ENCODE measurements at places on chromosomes 2 and 18.
A peak's percentile ranks its signal among the peaks of the same experiment; 100 is the strongest.

DNA sequence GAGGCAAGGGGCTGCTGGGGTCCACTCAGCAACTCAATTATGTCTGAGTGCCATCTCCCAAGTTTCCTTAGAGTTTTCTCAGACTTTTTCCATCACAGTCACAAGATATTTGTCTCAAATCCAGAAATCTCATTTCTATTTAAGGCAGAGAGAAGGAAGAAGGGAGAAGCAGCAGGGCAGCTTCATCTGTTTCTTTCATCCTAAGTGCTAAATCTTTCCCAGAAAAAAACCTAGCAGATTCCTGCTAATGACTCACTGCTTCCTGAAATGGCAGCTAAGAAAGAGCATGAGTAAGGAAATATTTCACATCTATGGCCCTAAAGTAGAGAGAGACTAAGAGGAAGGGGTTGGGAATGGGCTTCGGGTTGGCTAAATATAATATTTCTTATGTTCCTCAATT, 88.0 kb downstream of the KYNU start:
- DNase-seq: no peak

GRCh38 chr2:67487993-67488392, 90.9 kb downstream of the ETAA1 start:
- DNase-seq: no peak

- no peak for DNase-seq
Observed at GRCh38 chr2:240663546-240664190, 19.0 kb downstream of the AQP12B start.

GRCh38 chr2:102065675-102066252, 74.0 kb downstream of the IL1R2 start:
- DNase-seq: no peak

DNA sequence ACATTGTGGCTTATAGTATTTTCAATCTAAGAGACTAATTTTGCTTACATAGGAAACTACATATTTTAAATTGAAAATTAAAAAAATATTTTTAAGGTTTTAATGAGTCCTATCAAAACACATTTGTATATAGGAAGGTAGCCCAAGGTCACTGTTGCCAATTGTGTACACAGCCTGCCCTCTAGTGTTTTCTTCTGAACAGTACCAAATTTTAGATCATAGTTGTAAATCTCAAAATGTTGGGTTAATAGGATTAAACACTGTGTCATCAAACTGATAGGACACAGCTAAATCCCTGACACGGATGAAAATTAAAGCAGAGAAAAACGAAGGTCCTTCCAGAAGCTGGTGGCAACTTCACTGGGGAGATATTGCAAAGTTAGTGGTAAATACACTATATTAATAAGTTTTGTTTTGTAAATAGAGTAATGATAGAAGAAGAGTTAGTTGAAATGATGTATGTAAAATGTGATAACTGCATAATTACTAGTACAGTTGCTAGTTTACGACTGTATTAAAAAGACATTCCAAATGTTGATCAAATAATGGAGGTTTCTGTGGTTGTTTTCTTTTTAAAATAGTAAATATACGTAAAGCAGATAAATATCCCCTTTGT, 19.7 kb downstream of the CLUL1 start:
- peak; percentile 9 for DNase-seq

DNA sequence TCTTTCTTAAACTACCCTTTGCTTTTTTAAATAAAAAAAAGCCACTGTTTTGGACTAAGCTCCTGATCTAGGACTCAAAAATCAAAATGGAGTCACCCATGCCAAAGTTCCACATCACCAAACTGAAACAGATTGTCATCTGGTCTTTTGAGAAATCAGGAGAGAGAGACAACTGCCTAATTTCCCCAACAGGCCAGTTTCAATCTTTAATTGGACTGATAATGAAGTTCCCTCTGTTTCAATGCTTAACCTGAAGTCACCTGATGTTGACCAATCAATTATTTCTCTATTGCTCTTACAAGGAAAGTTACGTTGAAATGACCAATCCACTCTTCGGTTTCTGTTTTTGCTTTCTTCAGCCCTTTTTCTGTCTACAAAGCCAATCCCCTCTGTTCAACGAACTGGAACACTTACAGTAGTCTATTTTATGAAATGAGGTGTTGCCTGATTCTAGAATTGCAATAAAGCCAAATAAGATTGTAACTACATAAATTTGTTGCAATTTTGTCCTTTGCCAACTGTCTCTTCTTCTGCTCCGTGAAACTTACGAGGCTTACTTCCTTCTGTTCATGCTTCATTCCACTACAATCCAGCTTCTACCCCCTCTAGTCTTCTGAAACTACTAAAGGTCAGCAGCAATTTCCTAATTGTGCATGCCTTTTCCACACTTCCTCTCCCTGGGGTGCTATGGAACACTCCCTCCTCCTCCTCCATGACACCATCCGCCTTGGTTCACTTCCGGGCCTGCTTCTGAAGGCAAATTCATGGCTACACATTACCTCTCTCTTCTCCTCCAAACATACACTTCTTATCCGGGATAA, 95.2 kb upstream of the CD302 start:
- no peak for DNase-seq

- no peak for DNase-seq
Observed at GRCh38 chr2:202035089-202035940, 1.7 kb downstream of the FZD7 start.

DNA sequence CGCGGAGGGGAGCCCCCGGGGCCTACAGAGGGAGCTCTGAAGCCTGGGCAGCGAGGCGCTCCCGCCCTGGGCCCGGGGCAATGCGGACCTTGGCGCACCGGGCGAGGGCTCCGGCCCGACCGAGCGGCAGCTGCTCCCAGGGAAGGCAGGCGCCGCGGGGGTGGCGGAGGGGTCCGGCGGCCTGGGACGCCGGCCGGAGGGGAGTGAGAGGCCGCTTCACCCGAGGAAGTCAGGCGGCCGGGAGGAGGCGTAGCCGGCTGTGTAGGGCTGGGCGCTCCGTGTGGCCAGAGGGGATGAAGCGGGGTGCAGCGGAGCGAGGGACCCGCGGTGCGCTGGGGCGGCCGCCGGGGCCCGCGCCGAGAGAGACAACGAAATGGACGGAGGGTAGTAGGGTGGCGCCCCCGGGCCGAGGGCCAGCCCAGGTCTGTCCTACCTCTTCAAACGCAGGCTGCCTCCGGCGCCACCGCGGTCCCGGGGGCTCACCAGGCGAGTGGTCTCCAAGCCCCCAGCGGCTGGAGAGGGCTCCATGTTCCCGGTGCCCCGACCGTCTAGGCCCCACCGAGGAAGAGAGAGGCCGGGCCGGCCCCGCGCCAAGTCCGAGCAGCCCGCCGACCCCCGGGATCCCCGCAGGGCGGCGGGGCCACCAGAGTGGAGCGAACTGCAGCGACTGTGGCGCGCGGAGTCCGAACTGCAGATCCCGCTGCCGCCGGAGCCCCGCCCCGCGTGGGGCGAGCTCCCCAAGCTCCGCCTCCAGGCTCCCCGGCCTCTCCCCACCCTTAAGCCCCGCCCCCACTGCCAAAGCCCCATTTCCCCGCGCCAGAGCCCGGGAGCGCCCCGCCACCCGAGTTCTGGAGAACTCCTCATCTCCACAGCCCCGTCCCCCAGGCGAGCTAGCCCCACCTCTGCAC, at the start of gene SLC30A3:
Gene SLC30A3 (minus strand): TSS at position 669 of the 908 bp plus-strand sequence. CDS start 141 bp downstream, at position 528.
- peak; percentile 60 for DNase-seq

DNA sequence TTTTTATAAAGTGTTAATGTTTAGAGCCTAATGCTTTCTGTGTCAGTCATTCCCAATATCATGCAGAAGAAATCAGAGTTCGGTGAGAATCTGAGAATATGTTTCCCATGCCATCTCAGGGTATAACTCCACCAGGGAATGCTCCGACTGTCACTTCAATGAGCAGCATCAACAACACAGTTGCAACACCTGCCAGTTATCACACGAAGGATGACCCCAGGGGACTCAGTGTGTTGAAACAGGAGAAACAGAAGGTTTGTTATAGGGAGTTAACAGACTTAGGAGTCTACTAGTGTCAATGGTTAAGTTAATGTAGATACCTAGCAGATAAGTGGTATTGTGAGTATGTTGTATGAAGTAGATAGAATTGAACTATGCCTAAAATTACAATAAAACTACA, 31.0 kb downstream of the VAPA start:
- no peak for DNase-seq

DNA sequence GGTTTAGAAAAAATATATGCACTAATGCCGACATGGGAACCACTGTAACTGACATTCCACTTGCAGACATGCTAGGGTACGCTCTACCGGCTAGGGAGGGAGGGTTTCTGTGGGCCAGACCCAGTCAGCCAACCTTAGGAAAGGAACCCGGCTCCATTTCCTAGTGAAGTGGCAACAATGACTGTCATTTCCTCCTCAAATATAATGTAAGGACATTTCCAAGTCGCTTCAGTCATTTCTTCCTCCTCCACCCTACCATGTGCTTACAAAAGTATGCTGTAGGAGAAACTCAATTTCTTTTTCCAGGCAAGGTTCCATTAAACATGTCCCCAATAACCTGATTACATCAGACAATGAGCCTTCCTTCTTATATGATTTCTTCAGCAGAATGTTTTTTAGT, 64.3 kb upstream of the PSMD14 start:
- no peak for DNase-seq

GRCh38 chr2:155730804-155731203, 601.7 kb downstream of the NR4A2 start:
- DNase-seq: no peak

DNA sequence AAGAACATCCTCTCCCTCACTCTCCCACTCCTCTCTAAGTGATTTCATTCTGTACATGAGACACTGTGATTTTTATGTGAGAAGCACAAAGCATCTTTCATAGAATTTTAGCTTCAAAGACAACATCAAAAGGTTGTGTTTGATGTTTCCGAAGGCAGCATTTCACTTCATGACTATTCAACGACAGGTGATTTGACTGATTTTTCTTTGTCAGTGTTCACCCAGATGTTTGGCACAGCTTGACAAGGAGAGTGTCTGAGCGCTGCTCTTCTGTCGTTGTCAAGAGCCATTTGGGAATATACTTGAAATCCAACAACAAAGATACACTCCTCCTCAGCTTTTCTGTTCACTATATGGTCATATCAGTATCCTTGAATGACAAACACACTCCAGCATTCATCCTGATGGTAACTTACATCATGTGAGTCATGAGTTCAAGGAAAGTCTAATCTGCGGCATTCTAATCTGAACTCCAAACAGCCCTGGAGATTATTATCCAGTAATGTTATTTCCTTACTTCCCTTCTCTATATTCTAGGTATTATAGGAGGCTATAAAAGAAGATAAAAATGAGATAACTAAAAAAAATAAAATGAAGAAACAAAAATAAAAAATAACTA, 45.9 kb upstream of the ST6GAL2 start:
- no peak for DNase-seq

GRCh38 chr2:141329964-141330363, 800.9 kb downstream of the LRP1B start:
- no peak for DNase-seq

GRCh38 chr2:119753041-119753929, 6.4 kb upstream of the PTPN4 start:
- peak; percentile 47 for DNase-seq

GRCh38 chr2:178225006-178225805, 30.9 kb downstream of the OSBPL6 start:
- no peak for DNase-seq

GRCh38 chr2:101630224-101630949, 67.1 kb upstream of the MAP4K4 start:
- no peak for DNase-seq

GRCh38 chr2:132725748-132726147, 55.7 kb upstream of the LYPD1 start:
- no peak for DNase-seq

GRCh38 chr2:169806586-169806985, 7.9 kb downstream of the SSB start:
- no peak for DNase-seq

GRCh38 chr2:36318547-36318946, 37.0 kb upstream of the CRIM1 start:
- no peak for DNase-seq

- DNase-seq: no peak
Observed at GRCh38 chr2:132415915-132416722, 486 bp upstream of the GPR39 start.

DNA sequence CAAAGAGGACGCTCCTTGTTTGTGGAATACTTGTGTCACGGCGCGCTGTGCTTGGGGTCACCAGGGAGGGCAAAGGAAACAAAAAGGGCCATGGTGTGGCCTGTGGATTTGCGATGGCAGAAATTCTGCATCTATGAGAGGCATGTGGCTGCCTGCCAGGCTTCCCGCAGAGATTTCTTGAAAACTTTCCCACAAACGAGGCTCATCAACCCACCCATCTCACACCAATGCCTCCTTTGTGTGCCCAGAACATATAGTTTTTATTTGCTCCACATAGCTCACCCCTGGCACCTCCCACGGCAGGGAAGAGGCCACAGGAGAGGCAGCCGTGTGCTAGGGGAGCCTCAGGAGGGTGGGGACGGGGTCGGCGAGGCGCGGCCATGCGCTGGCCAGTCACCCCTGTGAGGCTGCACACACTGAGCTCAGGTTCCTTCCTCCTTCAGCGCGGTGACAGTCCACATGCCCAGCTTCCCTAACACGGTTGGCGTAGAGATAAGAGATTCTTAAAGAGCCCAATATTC, 100.3 kb downstream of the MBP start:
- no peak for DNase-seq

DNA sequence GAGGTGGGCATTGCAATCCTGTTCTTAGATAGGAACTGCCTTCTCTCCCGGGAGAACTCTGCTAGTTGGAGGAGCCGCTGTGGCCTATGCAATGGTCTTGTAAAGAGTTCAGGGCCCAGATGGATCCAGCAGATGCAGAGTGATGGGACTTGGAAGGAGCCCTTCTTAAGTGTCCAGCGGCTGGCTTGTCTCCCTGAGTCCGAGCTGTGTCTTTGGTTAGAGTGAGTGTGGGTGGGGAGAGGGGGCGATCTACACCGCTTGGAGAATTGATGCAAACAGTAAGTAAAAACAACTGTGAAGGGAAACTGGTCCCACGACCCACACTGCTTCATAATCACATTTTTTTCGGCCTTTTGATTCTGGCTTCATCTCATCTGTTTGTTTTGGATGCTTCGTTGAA, 89.8 kb upstream of the CYRIA start:
- DNase-seq: no peak

DNA sequence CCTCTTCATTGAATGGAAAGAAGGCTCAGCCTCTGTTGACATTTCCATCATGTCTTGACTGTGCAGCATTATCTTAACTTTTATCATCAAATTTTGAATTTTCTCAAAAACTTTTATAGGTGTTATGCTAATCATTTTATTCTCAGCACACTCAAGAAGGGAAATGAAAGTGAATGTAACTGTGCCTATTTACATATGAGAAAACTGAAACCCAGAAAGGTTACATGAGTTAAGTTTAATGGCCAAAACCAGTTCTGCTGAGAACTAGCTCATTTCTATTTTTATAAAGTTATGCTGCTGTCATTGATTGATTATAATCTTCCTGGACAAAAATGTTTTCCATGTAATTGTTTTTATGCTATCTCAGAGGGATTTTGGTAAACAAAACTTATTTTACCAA, 618.8 kb upstream of the NRXN1 start:
- DNase-seq: no peak

DNA sequence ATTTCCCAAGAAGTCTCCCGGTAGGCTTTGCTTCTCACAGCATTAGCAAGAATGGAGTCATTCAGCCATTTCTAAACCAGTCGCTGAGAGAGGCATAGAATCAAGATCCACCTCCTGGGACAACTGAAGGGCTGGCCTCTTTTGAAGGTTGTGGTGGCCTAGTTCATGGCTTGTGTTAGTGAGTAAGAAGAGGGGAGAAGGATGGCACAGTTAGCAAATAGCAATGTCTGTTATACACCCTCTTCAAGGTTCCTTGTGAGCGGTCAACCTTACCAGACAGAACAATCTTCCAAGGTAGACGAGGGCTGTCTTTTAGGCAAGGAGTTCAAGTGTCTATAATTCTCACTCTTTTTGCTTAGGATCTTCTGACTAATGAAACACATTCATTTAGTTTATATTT, 35.4 kb upstream of the DNAH7 start:
- DNase-seq: no peak
